ENCODE measurements at places on chromosomes 6 and 20.

DNA sequence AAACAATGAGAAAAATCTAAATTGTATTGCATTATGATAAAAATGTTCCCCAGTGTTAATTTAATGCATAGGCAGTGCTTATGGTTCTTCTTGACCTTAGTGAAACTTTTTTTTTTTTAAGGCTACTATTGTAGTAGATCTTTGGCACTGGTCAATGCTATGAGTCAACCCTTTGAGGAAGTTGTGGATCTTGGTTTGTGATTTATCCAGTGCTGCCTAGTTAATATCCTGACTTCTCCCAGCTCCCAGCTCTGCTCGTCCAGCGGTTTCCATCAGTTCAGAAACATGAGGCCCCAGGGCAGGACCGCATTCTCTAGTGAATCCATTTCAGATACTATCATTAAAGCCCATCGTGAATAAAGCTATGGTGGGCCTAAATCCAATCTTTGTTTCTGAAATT, 364.5 kb upstream of the JARID2 start:
- DNase-seq: no peak

DNA sequence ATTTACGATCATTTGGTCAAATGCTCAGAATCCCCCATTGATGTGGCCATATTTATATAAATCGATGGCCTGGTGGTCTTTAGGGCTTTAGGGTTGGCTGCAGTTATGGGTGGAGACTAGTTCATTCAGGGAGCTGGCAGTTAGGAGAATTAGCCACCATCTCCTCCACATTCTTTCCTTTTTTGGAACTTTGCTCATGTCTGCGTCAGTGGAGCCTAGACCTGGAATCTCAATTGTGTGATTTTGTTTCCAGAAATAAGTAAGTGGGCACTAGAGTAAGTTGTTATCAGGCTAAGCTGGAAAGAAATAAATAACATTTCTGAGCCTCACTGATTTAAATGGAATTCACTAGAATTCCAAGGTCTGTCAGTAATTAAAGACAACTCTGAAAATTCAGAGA, 29.0 kb upstream of the ELOVL5 start:
- no peak for DNase-seq

DNA sequence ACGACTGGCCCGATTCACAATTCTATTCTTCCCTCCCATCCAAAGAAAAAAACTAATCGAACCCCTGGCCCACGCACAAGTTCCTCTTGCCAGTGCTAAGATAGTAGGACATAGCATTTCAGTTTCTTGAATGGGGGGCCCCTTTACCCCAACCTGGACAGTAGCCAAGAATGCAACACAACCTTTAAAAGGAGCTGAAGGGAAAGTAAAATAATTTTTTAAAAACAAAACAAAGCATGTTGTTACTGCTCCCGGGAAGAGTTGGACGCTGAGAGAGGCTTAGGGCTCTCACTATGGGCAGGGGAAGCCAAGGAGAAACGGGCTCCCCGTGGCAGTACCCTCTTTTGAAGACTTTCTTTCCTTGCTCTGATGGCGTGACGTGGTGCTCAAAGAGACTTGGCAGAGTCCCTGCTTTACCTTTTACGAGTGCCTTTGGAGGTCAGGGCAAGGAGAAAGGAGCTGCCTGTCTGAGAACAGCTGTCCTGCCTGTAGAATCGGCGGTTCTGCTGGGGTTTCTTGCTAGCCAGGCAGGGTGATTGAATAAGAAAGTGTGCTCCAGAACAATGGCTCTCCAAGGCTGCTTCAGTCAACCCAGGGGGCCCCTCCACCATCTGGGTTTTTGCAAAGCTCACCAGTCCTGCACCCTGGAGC, 5.8 kb downstream of the TFAP2C start:
- no peak for DNase-seq

- DNase-seq: no peak
Measured at GRCh38 chr6:20670750-20671149, 136.5 kb downstream of the CDKAL1 start.

DNA sequence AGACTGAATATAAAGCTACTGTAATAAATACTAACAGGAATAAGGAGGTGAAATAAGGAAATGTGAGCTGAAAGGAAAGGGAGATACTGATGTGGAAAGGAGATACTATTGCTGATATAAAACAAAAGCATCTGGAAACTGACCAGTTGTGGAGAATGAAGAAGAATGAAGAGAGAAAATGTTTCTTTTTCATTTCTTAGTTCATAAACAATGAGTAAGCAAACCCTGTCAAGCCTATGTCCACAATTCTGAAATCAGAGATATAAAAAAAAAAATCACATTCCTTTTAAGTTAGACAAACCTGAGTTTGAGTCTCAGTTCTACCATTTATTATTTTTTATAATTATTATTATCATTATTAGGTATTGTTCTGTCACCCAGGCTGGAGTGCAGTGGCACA, 121.6 kb upstream of the GJE1 start:
- no peak for DNase-seq

GRCh38 chr6:11288065-11288464, 55.6 kb upstream of the NEDD9 start:
- no peak for DNase-seq

DNA sequence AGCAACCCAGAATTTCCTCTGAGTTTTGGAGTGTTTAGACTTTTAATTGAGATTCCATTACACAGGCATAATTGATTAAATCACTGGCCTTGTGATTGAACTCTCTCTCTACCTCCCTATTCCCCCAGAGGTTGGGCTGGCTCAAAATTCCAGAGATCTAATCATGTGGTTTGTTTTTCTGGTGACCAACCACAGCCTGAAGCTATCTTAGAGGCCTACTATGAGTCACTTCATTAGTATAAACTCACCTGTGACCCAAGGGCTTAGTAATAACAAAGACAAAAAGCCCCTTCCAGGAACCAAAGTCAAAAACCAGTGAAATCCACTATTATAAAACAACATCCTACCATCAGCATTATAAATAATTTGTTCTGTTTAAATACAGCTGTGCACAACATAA, 992.5 kb upstream of the CITED2 start:
- no peak for DNase-seq

All from activated CD4-positive, alpha-beta T cell treated with anti-CD3 and anti-CD28 coated beads for 48 hours (primary cell).